NCI-H82 (cell line): ENCODE measurements at places on chromosomes 4 and X.

DNA sequence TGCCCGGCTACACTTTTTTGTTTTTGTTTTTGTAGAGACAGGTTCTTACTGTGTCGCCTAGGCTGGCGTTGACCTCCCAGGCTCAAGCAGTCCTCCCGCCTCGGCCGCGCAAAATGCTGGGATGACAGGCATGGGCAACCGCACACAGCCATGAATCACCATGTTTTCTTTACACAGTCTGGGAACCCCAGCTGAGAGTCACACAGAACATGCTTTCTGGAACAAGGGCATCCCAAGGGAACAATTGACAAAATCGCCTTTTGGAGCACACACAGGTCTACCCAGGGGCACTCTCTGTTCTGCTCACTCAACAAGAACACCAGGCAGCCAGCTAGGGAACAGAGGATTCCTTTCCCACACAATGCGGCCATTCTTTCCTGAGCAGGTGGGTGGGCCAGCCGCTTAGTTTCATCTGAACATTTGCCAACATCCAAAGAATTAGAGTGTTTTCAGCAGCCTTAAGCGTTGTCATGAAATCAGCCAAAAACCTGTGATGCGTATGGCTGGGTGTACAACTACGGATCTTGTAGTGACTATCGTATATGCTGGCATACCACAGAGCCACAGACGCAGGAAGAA, 15.7 kb downstream of the PRKX start:
- DNase-seq: no peak

DNA sequence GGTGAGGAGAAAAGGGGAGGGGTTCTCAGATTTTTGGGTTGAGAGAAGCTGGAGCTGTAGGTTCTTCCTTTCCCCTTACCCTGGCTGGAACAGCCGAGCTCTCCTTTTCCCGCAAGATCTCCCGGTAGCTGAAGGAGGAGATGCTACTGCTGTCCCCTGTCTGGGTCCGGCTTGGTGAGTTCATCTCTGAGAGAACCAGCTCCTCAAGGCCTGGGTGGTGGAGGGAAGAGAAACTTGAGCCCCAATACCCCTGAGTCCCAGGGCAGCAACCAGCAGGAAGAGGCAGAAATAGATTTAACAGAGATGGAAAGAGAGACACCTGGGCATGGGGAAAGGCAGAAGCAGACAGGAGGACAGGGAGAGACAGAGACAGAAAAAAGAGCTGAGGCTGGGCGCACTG, 6.6 kb upstream of the KCND1 start:
- DNase-seq: no peak

GRCh38 chr4:96379524-96379923, 539.6 kb downstream of the PDHA2 start:
- peak; percentile 36 for DNase-seq

DNA sequence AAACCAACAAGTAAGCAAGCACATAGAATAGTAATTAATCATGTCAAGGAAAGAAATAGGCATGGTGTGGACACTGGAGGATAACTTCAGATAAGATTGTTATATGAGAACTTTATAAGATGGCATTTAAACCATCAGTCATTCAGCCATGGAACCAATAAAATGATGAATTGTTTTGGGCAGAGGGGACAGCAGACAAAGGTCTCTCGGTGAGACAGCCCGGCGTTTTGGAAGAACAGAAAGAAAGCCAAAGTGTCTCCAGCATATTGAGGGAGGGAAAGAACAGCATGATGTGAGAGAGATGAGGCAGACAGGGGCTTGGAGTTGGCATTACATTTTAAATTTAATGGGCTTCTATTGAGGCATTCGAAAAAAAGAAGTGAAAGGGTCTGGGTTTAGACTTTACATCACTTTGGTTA, 883 bp upstream of the PPM1K start:
- no peak for DNase-seq

DNA sequence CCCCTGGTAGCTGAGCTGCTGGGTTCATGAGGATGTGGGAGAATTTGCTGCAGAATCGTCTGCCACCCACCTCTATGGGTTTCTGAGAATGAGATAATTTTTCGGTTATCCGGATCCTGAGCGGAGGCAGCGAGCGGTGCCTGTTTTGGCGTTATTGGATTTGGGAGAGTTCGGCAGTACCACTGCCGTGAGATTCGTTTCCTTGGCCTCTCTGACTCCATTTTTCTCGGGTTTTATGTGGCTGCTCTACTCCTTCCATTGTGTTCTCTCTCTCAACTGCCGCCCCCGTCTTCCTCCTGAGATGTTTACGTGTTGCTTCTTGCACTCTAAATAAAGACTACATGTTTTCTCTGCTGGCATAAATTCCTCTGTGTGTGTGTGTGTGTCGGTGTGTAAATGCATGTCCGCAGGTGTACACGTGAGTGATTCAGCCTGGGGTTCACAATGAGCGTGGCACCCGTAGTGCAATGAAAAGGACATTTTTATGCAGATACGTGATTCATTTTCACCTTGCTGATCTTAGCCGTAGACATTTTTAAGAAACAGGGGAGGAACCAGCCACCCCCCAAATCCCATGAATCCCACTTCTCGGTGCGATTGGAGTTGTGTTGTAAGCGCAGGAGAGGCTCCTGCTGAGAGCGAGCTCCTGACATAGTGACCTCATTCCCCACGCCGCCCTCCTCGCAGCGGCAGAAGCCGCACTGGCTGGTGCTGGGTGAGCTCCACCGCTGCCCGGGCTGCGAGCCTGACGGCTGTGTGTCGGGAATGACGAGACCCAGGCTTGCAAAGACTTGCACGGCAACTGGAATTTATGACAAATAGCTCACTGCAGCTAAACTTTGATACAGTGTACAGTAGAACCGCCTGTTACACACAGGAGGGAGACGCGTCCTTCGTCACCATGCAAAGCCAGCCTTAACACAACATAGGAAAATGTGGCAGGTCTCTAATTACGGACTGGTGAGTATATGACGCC, 82.2 kb downstream of the STOX2 start:
- no peak for DNase-seq

DNA sequence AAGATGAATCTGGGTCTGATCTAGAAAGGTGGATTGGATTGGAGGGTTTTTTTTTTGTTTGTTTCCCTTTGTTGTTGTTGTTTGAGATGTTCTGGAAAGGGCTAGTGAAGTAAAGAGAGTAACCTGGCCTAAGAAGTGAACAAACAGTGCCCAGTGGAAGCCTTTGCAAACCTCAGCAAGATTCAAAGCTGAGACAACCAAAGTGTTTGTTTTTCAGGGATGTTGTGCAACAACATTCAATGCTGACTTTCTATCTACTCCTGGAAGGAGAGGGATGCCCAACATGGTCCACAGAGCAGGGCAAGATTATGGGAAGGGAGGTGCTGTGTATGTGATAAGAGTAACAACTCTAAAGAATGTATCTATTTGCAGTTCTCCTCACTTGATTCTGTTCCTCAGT, 11.3 kb downstream of the BEX1 start:
- DNase-seq: no peak

- DNase-seq: no peak
Observed at GRCh38 chr4:159002950-159003349, 99.9 kb upstream of the RAPGEF2 start.

DNA sequence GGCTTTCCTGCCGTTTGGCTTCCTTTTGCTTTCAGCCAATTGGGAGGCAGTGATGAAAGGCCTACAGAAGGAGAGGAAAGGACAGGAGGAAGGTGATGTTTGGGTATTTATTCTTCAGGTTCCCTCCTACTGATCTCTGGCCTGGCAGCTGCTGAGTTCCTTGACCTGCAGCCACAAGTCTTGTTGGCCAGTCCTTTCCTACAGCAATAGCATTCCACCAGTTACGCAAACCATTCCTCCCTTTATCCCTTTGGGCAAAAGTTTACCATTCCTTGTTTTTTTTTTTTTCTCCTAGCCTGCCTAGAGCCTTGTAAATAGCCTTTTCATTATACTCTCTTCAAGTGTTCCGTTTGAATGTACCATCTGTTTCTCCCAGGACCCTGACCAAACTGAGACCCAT, 198.1 kb upstream of the FTHL17 start:
- no peak for DNase-seq

DNA sequence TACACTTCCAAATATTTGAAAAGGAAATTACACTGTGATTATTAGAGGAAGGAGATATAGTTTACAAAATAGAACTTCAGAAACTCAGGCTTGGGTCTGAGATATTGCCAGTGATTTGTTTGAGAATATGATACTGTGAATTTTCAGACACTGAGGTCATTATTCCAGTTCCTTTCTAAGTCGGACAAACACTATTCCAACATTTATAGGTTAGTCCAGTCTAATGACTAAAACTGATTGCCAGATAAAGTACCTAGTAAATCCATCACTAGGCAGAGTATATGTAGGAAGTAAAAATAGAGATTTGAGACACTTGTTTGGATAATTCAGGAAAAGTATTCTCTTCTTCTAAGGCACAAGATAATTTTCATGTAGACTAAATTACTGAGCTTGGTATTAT, 13.2 kb downstream of the MTTP start:
- DNase-seq: no peak

DNA sequence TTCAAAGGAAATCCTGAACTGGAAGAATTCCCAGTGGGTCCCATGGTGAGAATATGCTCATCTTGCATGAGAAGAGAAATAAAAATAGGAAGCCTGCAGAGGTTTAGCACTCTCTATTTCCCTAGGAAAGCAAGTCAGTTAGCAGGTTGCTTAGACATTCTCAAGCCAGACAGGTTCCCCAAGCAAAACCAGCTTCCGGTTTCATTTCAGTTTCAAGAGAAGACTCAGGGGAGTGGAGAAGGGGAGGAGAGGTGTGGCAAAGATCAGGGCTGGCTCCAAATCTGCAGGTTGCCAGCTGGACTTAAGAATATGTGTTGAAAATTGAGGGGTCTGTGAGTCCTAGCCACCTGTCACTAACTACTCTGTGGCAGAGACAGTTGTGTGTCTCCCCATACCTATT, 107.5 kb downstream of the CLNK start:
- DNase-seq: no peak

- DNase-seq: peak; percentile 48
Observed at GRCh38 chr4:98996765-98997068, 1.2 kb downstream of the METAP1 start.

- no peak for DNase-seq
Observed at GRCh38 chr4:48472794-48473193, 10.3 kb upstream of the SLC10A4 start.

DNA sequence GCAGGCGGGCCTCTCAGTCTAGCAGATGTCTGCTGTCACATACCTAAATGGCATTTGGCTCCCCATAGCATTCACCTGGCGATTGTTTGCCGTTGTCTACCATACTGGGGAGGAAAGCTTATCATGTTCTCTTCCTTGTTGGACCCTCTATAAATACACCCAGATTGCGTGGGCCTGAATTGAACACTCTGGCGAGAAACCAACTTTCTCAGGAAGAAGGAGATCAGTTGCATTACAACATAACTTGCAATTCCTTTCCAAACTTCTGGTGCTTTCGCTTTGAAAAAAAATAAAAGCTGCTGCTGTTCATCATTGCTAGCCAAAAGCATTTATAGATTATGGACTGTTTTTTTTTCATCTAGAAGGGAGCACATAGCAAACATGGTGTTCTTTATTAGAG, 230.0 kb upstream of the GPC4 start:
- no peak for DNase-seq

DNA sequence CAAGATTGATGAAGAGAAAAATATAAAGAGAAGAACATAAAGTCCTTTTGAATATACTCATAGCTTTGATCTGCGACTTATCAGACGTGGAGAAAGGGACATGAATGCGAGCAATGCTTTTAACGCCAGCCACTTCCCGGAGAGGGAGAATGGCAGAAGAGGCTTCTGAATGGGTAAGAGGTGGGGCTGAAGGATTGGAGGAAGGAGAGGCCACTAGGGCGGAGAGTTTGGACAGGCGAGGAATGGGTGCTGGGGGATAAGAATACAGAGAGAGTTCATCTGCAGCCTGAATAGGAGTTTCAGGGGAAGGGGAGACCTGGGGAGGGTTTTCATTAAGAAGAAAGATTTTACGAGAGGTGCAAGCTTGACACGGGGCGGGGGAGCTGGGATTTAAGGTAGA, 2534.9 kb downstream of the PCDH7 start:
- no peak for DNase-seq

- DNase-seq: no peak
Observed at GRCh38 chr4:102447413-102447812, 53.7 kb upstream of the NFKB1 start.

DNA sequence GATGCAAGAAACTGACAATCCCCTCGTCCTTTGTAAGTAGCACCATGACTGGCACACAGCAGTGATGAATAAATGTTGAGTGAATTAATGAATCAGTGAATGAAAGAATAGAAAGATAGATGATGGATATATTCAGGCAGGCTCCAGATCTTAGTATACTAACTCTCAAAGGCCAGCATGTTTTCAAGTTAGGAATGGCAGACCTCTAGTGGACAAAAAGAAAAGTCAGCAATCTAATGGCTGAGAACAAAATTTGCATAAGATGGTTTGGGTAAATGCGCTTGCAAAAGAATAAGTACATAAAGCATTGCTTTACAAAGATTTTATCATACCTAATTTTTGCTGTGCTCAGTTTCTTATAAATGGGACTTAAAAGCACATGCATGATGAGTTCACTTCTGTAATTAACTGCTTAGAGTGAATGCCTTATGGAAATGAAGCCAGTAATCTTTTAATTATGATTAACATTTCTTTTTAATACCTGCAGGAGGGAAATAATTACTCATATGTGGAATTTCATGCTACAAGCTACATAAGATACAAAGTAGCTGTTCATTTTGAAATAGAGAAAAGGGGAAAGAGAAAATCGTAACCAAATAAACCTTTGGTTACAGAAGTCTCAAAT, 126.9 kb upstream of the GPRIN3 start:
- peak; percentile 62 for DNase-seq

DNA sequence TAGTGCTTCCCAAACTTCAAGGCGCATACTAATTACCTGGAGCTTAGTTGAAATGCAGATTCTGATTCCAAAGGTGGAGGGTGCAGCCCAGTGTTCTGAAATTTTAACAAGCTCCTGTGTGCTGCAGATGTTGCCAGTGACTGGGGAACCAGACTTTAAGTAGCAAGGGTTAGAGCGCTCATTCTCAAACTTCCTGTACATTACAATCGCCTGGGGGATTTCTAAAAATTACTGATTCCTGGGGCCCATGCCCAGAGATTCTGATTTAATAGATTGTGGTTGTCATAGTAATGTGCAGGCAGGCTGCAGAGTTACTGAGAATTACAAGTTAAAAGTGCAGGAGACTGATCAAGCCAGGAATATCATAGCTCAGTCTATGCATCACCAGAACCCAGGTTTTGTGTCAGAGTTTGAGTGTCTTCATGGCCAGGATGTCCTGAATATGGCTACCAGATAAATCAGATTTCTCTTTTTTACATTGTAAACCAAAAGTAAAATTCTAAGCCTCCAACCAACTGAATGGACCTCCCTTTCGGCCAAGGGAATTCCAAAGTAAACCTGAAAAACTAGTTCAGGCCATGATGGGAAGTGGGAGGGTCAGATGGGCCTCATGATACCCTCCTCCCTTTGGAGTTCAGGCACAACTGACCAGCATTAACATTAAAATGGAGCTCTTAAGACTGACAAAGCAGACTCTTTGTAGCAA, 121.6 kb downstream of the ATXN3L start:
- DNase-seq: no peak

GRCh38 chr4:173794662-173795061, 264.6 kb upstream of the HAND2 start:
- no peak for DNase-seq

DNA sequence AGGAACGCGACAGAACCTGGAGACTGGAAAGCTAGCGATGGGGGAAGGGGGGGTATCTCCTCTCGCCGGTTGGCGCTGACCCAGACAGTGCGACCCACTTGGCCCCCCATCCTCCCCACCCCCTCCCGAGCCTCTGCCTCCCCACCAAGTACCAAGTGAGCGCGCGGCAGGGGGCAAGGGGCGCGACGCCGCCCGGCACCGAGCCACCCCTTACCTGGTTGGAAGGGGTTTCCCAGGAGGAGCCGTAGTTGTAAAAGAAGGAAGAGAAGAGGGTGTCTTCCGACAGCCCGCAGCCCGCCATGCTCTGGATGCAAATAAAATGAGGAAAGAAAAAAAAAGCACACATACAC, 112.2 kb downstream of the DHX15 start:
- no peak for DNase-seq
